ENCODE measurements at places on chromosomes 12 and 14.
A peak's percentile ranks its signal among the peaks of the same experiment; 100 is the strongest.

DNA sequence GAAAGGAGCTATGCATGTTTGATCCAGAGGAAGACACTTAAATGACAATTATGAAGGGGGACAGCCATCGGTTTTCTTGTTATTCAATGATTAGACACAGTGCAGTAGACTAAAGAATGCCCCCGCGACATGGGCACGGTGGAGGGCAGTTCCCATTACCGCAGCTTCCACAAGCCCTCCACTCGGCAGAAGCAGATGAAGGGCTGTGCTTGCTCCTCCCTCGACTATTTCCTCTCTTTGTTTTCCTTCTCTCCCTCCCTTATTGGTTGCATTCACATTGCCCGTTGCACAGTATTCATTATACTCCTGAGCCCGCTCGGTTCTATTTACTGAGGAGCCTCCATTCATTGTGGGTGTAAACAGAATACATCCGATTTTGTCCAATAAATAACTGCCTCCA lies 138.8 kb upstream of the RASSF8 start:
- DNase-seq, result no peak

- no peak for DNase-seq
Observed at GRCh38 chr12:14126692-14127091, 145.3 kb upstream of the GRIN2B start.

DNA sequence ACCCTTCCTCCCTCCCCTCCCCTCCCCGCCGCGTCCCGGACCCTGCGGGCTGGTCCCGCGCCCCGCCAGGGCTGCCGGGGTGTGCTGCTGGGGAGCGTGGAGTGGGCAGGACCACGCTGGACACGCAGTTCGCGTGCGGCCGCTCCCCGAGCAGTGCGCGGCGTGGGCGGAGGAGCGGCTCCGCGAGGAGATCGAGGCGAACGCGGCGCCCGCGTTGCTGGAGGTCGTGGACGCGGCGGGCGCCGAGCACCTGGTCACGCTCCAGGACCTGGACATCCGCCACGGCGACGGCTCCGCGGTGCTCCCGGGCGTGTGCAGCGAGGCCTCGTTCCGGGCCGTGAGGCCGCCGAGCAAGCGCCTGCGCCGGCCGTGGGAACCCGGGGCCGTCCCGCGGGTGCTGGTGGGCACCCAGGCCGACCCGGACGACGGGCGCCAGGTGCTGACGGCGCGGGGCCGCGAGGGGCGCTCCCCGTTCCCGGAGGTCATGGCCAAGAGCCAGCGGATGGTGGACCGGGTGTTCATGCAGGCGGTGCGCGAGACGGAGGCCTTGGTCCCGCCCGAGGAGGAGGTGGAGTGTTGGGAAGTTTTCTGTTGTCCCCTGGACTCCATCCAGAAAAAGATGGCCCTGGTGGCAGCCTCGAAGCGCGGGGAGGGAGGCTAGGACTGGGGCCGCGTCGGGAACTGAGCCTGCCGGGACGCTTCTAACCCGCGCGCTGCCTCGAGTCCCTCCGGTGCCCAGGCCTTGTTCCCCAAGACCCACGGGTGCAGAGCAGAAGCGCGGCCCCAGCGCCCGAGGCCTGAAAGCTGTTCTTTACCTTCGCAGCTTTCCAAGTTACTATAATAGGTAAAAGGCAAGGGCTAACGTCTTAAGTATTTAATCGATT lies 54.7 kb upstream of the EIF5 start:
- DNase-seq, result peak; percentile 56

- DNase-seq, result no peak
Observed at GRCh38 chr12:19191563-19191962, 62.0 kb downstream of the PLEKHA5 start.

- no peak for DNase-seq
Observed at GRCh38 chr14:104461676-104462449, 117.7 kb upstream of the C14orf180 start.

- no peak for DNase-seq
Observed at GRCh38 chr14:66043921-66044320, 442.2 kb upstream of the CCDC196 start.

- DNase-seq, result no peak
Observed at GRCh38 chr12:116524964-116525379, 34.2 kb upstream of the MAP1LC3B2 start.

DNA sequence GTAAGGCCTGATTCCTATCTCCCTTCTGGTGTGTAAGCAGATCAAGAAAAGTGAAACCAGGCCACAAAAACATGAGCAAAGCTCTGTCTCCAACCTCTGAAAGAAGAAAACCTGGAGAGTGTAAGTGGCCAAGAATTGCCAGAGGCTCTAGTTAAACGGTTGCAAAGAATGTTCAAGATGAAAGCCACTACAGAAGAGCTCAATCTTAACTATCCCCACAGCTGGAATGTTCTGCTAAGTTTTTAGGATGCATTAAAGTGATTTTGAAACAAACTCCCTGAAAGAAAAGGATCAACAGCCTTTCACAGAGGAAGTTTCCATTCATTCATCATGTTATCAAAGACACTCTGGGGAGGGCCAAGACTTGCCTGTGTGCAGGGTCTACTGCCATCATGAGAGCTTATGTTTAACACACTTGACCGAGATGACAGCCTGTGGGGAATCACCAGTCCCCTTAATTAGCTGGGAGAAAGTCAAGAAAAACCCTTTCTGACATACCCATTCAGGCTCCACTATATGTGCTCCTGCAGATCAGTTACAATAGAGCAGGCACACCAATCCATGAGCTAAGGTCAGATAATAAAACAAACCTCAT lies 128.0 kb upstream of the OVCH1 start:
- peak; percentile 16 for DNase-seq

GRCh38 chr14:93073910-93074769 lies 41.6 kb downstream of the ITPK1 start:
- no peak for DNase-seq

GRCh38 chr12:19687371-19687770 lies 248.1 kb downstream of the AEBP2 start:
- DNase-seq, result no peak

- DNase-seq, result no peak
Observed at GRCh38 chr14:43479596-43480195, 1027.4 kb downstream of the FSCB start.

GRCh38 chr14:21109377-21110138 lies 8.7 kb downstream of the TMEM253 start:
- DNase-seq, result peak; percentile 87

DNA sequence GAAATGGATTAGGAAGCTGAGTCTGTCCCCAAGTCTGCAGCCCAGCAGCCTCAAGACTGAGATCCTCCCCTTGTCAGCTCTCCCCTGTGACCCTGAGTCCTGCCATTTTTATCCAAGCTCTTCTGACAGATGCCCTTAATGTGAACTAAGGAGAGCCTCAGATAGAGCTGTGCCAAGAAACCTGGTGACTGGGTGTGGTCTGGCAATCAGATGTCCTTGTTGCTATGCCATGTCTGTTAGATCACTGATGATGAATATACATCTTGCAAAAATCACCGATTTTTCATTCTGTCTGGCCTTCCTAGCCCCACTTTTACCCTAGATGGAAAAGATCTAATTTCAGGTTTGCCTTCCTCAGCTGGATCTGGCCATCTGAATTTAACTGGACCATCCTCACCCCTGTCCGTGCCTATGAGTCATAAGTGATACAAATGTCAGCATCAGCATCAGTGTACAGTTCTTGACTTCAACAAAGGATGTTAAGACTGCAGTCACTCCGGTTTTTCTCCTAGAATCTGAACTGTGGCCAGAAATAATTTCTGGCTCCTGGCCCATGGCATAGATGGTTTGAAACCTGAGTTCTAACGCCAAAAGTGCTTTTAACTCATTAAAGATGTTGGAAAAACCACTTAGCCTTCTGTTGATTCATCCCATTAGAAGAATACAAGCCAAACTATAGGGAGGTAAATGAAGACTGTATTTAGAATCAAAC lies 61.2 kb upstream of the GRIP1 start:
- DNase-seq, result no peak

DNA sequence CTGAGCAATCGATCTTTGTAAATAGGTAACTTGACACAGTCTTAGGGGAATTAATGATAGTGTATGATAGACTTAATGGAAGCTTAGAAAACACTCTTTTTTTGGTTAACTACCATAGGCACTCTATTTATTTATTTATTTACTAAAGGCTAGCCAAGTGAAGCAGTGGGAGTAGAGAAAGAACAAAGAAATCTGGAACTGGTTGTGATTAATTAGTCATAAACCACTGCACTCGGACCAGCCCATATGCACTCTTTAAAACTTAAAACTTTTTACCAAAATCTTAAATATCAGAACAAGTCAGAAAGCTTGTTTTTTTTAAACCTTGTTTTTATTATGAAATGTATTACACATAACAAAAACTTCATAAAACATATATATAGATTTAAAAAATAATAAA lies 49.5 kb upstream of the SRP54 start:
- no peak for DNase-seq

DNA sequence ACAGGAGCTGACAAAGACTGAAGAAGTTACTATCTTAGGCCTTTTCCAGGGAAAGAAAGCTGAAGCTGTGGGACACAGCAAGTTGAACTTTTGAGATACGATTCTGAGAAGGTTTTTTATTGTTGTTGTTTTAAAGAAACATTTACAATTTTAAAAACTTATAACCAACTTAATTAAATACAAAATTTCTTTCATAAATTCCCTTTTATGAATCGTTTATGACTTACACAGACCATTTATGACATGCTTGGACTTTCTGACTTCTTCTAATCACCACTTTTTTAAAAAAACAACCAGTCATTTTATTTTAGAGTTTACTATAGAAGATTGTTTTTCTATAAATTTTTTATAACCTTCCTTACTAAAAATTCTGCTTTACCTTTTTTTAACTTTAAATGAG lies 68.7 kb downstream of the DHRS2 start:
- DNase-seq, result no peak

- peak; percentile 81 for DNase-seq
Observed at GRCh38 chr14:105527826-105528585, 1.6 kb downstream of the TMEM121 start.
